ENCODE measurements at places on chromosomes 2 and 18.
A peak's percentile ranks its signal among the peaks of the same experiment; 100 is the strongest.

DNA sequence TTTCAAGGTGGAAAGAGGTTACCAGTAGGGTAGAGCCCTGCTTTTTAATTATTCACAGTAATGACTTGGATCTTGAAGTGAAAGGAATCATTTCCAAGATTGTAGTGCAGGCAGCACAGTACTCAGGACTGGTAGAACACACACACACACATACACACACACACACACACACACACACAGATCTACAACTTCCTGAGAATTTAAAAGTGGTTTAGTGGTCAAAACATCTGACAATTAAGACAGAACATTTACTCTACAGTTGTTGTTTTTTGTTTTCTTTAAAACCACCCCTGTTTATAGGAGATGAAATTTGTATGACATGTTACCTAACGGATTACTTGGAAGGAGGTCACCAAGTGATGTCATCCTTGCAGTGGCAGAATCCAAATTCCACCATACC is 146.7 kb upstream of the VRK2 start:
- no peak for DNase-seq

DNA sequence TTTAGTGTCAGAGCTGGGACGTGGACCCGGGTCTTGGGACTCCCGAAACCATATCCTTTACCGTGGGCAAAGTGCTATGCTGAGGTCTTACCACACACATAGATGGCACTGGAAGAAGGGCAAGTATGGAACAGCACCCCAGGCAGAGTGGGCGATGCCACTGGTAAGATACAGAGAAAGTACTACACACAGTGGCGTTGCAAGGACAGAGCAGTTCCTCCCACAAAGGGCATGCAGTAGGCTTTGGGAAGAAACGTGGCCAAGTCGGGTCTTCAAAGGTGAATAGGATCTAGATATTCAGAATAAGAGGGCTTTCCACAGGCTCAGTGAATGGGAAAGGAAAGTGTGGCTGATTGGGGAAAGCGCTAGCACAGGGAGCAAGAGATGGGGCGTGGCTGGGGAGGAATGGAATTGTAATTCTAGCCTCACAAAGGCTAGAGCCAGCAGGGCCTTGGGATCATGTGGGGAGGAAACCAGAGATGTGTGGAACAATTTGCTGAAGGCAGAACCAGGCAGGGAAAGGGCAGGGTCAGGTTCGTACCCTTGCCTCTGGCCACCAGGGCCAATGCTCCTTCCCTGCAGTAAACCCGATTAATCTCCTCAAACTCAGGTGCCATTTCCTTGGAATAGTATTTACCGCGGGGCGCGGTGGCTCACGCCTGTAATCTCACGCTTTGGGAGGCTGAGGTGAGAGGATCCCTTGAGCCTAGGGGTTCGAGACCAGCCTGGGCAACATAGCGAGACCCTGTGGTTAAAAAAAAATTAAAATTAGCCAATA is 36.0 kb downstream of the PCBP1 start:
- DNase-seq = peak; percentile 64

DNA sequence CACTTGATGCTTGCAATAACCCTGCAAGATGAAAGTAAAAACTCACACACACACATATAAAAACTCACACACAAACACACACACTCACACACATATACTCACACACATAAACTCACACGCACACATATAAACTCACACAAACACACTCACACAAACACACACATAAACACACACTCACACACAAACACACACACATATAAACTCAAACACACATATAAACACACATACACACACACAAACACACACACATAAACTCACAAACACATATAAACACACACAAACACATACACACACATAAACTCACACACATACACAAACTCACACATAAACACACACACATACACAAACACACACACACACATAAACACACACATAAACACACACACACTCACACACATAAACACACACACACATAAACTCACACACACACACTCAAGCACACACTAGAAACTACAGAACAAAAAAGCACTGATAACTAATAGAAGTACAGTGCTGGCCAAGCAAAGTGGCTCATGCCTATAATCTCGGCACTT is 117.7 kb upstream of the TEKT4 start:
- DNase-seq = no peak

DNA sequence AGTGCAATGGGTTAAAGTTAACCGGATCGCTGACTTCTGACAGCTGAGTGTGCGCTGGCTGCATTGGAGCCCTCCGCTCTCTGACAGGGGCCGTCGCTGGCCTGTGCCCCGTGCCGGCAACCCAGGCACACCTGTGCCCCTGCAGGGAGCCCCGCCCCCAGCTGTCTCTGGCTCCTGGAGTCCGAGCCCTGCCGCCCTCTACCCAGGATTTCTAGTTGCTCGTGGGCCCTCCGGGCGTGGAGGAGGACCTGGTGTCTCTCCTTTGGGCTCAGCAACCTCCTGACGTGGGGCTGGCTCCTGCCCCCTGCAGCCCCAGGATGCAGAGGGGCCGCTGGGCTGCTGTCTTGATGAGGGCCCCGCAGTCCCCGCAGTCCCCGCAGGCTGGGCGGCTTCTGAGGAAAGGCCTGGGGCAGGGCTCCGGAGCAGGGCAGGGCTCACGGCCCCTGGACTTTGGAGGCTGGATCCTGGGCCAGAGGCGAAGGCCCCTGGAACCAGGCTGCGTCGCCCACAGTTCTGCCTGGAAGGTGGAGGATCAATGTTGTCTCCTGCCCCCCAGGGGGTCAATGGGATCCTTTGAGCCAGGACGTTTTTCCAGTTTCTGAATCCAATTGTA is 172.8 kb downstream of the RNF144A start:
- DNase-seq = no peak

- no peak for DNase-seq
Observed at GRCh38 chr2:21097331-21097730, 26.4 kb upstream of the TDRD15 start.

DNA sequence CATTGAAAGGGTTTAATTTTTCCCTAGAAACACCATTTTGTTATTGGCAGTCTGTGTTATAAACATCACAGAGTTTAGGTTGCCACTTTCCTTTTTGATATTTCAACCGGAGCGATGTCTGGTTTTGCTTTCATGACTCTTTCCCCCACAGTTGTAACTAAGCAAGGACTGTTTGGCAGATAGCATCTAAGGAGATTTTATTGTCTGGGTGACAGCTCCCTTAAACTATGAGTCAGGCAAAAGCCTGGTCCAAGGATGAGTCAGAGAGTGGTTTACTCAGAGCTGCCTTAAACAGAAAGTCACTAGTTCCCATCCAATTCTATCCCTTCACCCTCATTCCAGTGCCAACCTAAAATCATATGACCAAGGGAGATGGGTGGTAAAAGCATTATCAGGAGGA is 341.6 kb upstream of the VWC2L start:
- no peak for DNase-seq

GRCh38 chr18:9454061-9454703 is 21.1 kb upstream of the RALBP1 start:
- DNase-seq = no peak

GRCh38 chr2:216740557-216741222 is 45.3 kb upstream of the IGFBP5 start:
- DNase-seq = no peak

DNA sequence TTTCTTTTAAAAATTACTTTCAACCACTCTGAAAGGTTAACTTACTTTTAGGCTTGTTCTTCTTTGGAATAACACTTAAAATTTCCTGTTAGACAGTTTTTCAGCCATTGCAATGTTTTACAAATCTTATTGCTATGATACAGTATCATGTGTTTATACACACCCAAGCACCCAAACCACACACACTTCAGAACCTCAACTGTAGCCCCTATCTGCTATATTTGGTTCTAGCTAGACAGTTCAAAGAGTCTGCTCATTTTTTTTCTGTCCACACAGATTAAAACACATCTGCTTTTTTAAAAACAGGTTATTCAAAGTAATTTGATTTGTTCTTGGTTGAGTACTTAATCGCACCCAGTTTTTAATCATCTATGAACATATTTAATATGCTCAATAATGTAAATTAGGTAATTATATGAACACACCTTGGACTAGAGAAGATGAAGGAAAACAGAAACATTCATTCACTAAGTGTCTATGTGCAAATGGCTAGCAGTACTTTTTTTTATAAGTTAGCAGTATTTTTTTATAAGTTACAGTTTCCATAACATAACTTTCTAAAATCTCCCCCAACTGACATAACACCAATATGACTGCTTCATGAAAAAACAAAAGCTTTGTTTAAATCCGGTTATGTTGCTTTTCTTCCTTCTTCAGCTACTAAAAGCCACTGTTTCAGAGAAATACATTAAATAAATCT is 17.6 kb downstream of the FBXO11 start:
- DNase-seq = no peak

- no peak for DNase-seq
Observed at GRCh38 chr18:49345931-49346696, 114.3 kb downstream of the DYM start.

DNA sequence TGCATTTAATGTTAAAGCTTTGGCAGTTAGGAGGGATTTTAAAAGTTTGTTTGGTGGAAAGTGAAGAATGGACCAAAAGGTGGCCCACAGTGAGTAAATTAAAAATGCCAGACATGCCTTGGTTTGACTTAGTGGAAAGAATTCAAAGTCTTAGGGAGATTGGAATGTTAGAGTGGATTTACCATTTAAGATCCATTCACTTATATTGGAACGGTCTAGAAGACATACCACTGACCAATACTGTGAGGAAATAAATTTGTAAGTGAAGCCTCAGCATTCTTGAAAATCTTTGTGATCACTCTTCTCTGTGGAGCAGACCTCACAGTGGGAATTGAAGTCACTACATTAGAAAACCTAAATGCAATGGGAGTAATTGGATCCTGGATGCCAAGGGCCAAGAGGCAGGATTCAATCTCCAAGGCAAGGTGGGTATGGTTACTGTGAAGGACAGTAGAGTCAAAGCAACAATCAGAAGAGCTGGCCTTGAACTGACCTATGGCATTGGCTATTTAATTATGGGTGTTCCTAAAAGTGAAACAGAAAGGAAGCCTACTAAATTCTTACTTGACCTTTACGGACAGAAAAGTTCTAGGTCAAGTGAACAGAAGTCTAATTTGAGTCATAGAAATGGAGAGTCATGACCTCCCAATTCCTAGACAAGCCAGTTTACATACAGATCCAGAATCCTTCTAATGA is 40.2 kb upstream of the VRK2 start:
- no peak for DNase-seq

DNA sequence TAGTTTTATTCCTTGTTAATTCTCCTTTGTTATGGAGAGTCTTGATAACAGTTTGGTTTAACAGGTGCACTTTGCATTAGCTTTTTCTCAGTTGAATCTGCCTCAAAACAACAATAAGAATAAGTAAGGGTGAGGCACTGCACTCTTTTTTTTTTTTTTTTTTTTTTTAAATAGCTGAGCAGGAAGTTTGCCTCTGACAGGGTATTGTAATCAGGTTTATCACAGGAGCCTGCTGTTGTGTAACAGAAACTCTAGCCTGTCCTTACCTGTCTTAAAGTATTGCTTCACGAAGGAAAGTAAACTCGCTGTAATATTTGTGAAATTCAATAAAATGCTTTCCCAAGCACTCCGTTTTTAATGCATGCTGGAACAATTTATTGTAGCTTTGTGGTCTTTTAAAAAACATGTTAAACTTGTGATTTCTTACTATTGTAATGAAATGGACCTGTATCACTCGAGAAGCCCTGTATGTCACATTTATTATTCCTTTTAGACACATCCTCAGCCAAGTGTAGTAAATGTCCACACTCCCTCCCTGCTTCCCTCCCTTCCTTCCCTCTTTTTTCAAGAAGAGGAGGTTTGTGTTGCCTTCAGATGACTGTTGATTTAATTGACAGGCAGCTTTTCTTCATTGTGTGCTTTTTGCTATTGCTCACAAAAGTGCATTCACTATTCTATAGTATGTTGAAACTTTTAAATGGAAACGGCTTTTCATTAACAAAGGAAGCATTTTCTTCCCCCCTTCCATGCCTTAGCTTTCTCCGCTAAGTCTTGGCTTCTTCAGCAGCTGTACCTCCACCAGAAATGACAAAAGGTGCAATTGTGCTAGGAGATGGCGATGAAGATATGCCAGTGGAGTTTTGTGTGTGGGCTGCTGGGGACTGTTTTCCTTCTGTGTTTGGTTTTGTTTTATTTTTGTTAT is 52.7 kb downstream of the TAF1B start:
- DNase-seq = no peak

DNA sequence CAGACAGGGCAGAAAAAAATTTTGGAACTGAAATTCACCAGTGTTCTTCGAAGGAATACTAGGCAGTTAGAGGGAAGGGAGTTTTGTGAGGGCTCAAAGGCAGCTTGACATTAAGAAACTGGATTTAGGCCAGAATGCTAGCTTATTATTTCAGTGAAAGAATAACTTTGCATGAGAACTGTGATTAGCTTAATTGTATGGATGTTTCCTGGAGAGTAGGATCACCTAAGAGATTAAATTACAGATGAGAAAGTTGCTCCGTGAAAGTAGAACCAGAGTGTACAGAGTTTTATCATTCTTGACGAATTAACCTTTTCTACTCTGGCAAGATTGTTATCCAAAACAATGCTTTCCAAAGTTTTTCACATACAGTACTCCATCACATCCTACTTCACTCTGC is 6.2 kb downstream of the SPAG16 start:
- DNase-seq = no peak

DNA sequence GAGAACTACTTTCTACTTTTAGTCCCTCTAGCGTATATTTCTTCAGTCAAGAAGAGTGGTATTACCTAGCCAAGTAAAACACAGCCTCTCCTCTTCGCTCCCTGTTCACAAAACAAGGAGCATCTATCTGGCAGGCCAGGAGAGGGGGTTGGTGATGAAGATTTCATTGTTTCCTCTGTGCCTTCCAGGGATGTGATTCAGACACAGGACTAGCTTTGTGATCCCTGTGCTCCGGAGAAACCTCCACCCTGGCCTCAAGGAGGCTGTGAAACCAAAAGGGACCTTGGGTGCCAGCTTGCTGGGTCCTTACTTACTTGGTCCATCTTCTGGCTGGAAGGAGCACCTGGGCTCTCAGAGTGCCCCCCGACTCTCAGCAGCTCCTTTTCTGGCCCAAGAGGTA is 5.7 kb downstream of the RHOB start:
- DNase-seq = no peak

DNA sequence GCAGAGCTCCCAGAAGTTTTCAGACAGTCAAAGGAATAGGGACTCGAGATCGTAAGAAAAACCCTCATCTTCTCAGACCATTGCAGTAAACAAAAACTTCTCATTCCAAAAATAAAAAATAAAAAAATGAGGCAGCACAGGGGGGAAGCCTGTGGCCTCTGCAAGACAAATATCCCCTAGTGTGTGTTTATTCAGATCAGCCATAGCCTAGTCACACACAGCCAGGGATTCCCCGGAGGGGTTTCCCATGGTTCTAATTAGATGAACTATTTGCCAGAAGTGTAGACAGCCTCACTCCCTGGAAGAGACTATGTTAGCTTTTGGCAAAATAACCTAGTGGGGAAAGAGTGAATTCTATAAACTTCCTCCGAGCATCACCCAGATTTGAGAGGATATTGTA is 122.9 kb upstream of the KLF7 start:
- DNase-seq = no peak

DNA sequence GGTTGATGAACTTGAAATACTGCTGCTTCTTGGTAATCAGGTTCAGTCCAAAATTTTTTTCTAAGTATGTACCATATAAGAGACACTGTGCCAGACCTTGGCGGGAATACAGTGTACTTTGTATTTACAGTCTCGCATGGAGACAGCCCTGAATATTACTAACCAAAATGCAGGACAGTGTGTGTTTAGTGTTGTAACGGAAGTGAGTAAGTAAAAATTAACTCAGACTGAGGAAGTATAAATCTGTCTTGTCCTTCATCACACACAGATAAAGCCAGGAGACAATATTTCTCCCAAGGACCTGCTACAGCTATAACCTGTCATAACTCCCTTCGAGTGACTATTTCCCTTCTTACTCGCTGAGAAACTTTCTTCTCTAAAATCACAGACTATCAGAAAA is 76.9 kb downstream of the ACTR3 start:
- DNase-seq = peak; percentile 23

All from inflammatory macrophage (primary cell).